ENCODE measurements at places on chromosomes 7 and 10. TPM values are rescaled to one million over a fixed set of nuclear protein-coding genes. Genes with fewer than 3 reads are reported as not detected.

OR2A5 gene
- not detected for total RNA-seq

CALML3 gene
- total RNA-seq = not detected

DNA sequence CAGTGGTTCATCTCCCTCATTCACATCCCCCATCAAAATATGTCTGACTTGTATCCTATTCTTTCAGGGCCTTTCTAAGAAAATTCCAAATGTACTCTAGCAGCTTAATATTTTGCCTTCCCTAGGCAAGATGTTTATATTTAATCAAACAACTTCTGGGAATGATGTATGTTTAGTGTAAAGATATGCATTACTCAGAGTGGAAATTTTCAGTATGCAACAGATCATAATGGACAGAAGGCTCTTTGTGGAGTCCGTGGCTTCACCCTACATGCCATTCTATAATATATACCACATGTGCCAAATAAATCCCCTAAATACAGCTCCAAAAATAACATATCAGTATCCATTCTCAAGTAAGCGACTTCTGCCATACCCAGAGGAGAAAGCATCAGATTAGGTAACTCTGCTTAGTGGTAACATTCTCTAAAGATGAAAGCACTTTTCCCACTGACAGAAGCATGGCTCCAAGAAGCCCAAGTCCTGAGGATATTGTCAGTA is 316.6 kb downstream of the KCNMA1 start:
- DNase-seq = peak; percentile 77
- no peaks in the 10 kb centered on the region for H3K36me3 ChIP-seq
- no peaks in the 10 kb centered on the region for H3K27me3 ChIP-seq
- H3K27ac ChIP-seq = peak overlapping the region; percentile 59
- no peak overlapping the region for H3K4me3 ChIP-seq
- H3K4me1 ChIP-seq = peaks cover 21% of the 10 kb centered on the region

GPR26 gene
- not detected for total RNA-seq

CPA2 gene
- not detected for total RNA-seq

GRCh38 chr7:123823898-123824753 is 20.8 kb upstream of the HYAL4 start:
- H3K4me3 ChIP-seq = no peak overlapping the region
- H3K36me3 ChIP-seq = no peaks in the 10 kb centered on the region
- no peak overlapping the region for H3K27ac ChIP-seq
- H3K4me1 ChIP-seq = no peaks in the 10 kb centered on the region

DNA sequence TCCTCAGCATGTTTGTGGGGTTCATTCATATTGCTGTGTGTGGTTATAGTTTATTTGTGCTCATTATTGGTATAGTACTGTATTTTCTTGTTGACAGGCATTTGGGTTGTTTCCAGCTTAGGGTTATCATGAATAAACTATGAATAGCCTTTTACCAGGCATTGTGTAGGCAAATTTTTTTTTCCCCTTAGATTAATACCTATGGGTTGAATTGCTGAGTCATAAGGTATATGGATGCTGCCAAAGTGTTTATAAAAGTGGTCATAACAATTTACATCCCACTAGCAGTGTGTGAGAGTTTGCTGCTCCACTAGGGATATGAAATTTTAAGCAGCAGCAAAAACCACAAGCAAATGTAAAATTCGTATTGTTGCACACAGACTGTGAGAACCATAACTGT is 175.0 kb downstream of the PLPP4 start:
- no peak overlapping the region for H3K27ac ChIP-seq
- H3K4me3 ChIP-seq = no peak overlapping the region
- DNase-seq = no peak
- H3K27me3 ChIP-seq = no peaks in the 10 kb centered on the region
- H3K36me3 ChIP-seq = no peaks in the 10 kb centered on the region

SLC13A1 gene
- not detected for total RNA-seq

BAIAP2L1 gene
- total RNA-seq = 4.2 TPM

DNA sequence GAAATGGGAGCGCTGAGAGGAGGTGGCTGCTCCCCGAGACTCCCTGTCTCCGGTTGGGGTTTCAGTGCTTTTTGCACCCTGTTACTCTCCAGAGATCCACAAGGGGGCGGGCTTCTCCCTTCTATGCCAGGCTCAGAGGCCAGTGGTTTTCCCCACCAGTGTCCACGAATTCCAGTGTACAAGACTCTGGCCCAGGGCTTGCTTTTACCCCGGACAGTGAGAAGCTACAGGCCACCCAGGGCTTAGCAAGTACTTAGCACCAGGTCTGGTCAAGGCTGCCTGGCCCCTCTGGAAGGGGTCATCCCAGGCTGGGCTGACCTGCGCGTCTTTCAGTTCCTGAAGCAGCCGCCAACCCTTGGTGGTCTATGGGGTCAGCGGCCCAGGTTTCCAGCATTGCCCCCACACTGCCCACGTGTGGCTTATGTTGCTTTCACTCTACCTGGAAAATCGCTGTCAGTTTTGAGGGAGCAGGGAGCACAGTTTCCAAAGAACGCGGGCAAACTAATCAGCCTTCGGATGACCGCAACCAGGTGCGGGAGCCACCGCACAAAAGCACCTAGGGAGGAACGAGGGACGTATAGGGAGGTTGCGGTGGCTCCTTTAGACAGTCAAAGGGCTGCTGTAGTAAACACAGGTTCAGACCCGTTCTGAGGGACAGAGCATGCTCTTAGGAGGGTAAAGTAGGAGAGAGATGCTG is 6.8 kb downstream of the CYP26A1 start:
- no peaks in the 10 kb centered on the region for H3K36me3 ChIP-seq
- DNase-seq = peak; percentile 66
- H3K4me3 ChIP-seq = peak overlapping the region; percentile 53
- H3K27me3 ChIP-seq = peaks cover 25% of the 10 kb centered on the region
- H3K4me1 ChIP-seq = peaks cover 3% of the 10 kb centered on the region

DNA sequence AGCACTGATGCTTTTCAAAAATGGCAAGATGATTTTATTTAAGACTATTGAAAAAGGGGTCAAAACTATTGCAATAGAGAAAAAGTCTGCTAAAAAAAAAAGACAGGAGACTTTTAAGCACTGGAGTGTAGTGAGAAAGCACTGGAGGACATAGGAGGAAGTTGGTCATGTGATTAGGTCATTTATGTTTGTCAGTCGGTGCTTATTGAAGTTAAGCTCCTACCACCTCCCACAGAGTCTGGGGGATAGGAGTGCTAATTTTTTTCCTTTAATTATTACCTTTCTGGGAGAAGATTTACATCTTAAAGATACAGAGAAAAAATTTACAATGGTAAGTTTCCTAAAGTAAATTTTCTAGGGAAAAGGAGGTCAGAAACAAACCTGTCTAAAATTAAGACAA is 80.2 kb upstream of the TMEM229A start:
- H3K4me1 ChIP-seq = no peaks in the 10 kb centered on the region
- no peaks in the 10 kb centered on the region for H3K27me3 ChIP-seq
- H3K4me3 ChIP-seq = no peak overlapping the region
- H3K36me3 ChIP-seq = no peaks in the 10 kb centered on the region
- H3K27ac ChIP-seq = no peak overlapping the region
- no peak for DNase-seq

DNA sequence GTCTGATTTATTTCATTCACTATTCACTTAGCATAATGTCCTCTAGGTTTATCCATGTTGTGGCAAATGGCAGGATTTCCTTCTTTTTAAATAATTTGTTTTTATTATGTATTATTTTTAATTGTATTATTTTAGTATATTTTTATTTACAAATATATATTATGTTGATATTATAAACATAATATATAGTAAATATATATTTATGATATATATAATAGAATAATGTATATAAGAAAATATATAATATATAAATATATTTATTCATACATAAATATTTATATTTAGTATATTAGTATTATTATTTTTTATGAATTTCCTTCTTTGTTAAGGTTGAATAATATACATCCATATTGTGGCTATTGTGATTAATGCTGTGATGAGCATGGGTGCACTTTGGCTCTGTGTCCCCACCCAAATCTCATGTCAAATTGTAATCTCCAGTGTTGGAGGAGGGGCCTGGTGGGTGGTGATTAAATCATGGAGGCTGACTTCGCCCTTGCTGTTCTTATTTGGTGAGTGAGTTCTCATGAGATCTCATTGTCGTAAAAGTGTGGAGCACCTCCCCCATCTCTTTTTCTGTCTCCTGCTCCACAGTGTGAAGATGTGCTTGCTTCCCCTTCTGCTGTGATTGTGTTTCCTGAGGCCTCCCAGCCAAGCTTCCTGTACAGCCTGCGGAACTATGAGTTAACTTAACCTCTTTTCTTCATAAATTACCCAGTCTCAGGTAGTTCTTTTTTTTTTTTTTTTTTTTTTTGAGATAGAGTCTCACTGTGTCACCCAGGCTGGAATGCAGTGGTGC is 52.3 kb upstream of the CYP2C18 start:
- no peaks in the 10 kb centered on the region for H3K36me3 ChIP-seq
- no peak overlapping the region for H3K27ac ChIP-seq
- no peaks in the 10 kb centered on the region for H3K4me1 ChIP-seq
- no peaks in the 10 kb centered on the region for H3K27me3 ChIP-seq
- H3K4me3 ChIP-seq = no peak overlapping the region
